PC-3 (cell line): ENCODE measurements at places on chromosomes 4 and X. TPM values are rescaled to one million over a fixed set of nuclear protein-coding genes. Genes with fewer than 3 reads are reported as not detected.

DNA sequence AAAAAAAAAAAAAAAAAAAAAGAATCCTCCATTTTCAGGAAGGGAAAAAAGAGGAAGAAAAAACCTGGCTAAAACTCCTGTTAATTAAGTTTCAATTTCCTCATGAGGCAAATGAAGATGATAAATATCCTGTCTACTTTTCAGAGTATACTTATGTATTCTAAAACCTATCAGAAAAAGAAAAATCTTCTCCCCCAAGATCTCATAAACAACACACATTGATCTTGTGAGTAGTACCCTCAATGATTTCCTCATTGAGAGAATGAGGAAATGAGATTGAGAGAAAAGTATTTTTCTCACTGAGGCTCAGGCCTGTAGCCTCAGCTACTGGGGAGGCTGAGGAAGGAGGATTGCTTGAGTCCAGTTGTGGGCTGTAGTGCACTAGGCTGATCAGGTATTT is 146.7 kb downstream of the TET2 start:
- no peaks in the 10 kb centered on the region for H3K36me3 ChIP-seq
- H3K27me3 ChIP-seq = no peaks in the 10 kb centered on the region
- no peak overlapping the region for H3K4me3 ChIP-seq
- no peak for DNase-seq

NOCT gene
- 25.8 and 32.7 TPM in 2 replicates for total RNA-seq

SUPT20HL2 gene
- total RNA-seq = not detected in 2 replicates

DNA sequence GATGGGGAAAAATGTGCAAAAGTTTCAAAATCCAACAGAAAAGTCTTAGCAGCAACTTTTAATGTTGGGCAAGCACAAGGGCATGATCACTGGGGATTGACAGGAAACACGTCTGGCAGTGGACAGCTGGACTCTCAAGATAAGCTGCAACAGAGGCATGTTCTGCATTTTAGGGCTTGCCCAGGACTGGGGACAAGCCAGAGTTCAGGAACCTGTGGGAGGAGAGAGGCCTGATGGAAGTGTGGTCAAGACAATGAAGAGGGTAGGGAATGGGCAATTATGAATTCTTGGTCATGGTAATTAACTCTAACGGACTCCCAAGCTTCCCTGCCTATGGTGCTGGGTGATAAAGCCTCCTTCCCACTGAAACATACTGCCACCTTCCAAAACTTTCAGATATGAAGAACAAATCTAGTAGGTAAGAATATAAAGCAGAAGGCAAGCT is 48.4 kb downstream of the ANXA3 start:
- no peak overlapping the region for H3K4me3 ChIP-seq
- H3K4me1 ChIP-seq = no peaks in the 10 kb centered on the region
- H3K27me3 ChIP-seq = no peaks in the 10 kb centered on the region
- peaks cover 27% of the 10 kb centered on the region; the same call in 1 of the 2 replicates for H3K36me3 ChIP-seq
- DNase-seq = no peak

TASL gene
- not detected in 2 replicates for total RNA-seq

C4orf36 gene
- total RNA-seq = 1.8 and 2.0 TPM in 2 replicates

NXF3 gene
- total RNA-seq = 0.15 and 1.2 TPM in 2 replicates

DNA sequence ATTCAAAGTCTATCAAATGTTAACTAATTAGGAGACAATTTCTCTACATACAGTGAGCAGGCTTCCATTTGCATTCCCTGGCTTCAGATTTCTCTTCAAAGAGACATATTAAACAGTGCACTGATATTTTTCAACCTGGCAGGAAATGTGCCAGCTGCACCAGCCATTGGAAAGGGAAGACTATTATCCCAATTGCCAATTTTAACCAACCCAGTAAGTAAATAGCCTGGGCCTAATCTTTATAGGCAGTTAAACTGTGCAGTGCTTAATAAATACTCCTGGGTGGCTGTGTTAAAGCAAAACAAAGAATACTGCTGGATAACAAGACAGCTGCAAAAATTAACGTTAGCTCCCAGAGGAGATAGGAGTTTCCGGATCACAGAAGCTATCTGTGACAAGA is 111.9 kb upstream of the GALNT7 start:
- no peaks in the 10 kb centered on the region for H3K36me3 ChIP-seq
- peaks cover 13% of the 10 kb centered on the region for H3K4me1 ChIP-seq
- DNase-seq = no peak
- H3K27ac ChIP-seq = no peak overlapping the region
- no peak overlapping the region for H3K4me3 ChIP-seq

DNA sequence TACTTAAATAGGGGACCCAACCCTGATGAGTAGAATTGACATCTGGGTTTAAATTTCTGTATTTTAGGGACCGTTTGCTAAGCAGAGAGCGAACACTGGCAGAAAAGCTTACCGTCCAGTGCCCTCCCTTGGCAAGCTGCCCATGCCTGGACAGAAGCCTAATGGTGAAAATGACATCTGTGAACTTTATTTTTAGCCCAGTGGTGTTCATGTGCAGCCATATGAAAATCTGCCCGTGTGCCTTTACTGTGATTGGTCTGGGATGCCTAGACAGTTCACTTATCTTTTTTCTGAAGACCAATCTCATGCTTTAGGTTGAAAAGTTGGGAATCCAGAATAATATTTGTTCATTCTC is 1.1 kb downstream of the STBD1 start:
- no peak for DNase-seq
- H3K27ac ChIP-seq = no peak overlapping the region
- no peaks in the 10 kb centered on the region for H3K27me3 ChIP-seq
- H3K4me1 ChIP-seq = peaks cover 18% of the 10 kb centered on the region

DNA sequence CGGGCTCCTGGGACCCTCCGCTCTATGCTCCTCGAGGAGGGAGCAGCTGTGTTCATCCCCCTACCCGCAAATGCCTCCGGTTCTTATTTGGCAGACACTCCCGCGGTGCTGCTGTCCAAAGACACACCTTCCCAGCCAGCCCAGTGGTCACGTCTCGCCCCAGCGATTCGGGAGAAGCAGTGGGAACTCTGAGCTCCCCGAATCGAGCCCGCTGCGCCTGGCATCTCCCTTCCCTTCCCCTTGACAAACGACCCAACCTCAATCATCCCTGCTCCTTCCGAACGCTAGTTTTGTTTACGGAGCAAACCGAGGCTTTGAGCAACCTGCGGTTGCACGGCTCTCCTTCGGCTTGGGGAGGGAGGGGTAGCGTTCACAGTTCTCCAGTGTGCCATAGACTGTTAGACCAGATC is 317 bp upstream of the FRMPD4 start:
- H3K4me1 ChIP-seq = peaks cover 8% of the 10 kb centered on the region
- peak; percentile 12 for DNase-seq
- H3K27ac ChIP-seq = no peak overlapping the region
- H3K27me3 ChIP-seq = no peaks in the 10 kb centered on the region
- H3K4me3 ChIP-seq = peak overlapping the region; percentile 78

DNA sequence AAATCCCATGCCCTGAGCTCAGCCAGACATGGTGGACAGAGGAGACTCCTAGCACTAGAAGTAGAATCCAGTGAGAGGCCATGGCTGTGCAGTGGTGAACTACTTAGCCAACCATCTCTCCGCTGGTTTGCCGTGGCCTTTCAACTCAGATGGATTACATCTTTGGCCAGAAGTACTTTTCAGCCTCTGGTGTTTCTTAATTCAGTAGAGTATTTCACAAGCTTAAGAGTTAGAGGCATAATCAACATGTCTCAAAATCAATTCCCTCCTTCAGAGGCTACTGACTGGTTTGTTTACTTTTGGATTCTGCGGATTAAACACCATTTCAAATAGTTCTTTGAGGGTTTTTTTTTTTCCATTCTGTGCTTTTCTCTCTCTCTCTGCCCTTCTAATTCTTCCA is 91.1 kb upstream of the PGRMC2 start:
- no peaks in the 10 kb centered on the region for H3K27me3 ChIP-seq
- no peak for DNase-seq
- H3K27ac ChIP-seq = no peak overlapping the region
- no peaks in the 10 kb centered on the region for H3K36me3 ChIP-seq
- no peak overlapping the region for H3K4me3 ChIP-seq

DNA sequence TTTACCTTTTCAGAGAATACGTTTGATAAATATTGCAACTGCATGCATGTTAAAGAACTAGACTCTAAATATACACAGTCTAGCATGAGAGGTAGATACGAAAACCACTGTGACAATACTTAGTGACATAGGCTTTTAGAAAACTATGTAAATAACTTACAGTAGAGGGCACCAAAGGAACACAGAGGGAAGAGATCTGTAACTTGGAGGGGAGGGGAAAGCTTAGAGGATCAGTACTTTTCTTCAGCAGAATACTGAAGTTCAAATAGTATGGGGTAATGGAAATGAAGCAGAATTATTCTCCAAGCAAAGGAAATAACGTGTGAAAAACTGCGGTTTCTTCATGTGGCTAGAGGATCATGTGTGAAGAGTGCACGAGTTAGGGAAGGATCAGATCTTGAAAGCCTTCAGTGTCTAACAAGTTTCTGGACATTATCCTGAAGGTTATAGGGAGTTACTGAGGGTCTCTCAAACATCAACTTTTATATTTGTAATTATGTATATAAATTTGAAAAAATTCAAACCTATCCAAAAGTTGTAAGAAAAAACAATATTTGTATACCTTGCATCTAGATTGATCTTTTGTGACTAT is 264.3 kb downstream of the NPFFR2 start:
- H3K27me3 ChIP-seq = no peaks in the 10 kb centered on the region
- DNase-seq = peak; percentile 90
- no peaks in the 10 kb centered on the region for H3K36me3 ChIP-seq
- no peak overlapping the region for H3K27ac ChIP-seq
- no peaks in the 10 kb centered on the region for H3K4me1 ChIP-seq
